ENCODE measurements at places on chromosomes 16 and 17.

GRCh38 chr16:81899601-81900000, 111.7 kb downstream of the SDR42E1 start:
- DNase-seq = no peak

DNA sequence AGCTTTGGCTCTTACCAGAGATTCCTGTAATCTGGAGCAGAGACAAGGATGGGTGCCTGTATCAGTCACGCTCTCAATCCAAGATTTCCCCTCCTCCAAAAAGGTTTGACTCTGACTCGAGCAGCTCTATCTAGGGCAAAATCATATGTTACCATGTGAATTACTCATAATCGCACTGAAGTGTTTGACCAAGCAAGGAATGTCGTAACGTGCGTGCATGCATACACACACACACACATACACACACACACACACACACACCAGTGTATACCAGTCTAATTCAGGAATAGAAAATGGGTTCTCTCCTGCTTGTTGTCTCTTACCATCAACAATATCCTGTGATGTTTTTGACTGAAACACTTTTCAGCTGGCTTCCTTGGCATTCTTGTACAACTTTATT, 835.1 kb downstream of the KCNJ2 start:
- DNase-seq = no peak

DNA sequence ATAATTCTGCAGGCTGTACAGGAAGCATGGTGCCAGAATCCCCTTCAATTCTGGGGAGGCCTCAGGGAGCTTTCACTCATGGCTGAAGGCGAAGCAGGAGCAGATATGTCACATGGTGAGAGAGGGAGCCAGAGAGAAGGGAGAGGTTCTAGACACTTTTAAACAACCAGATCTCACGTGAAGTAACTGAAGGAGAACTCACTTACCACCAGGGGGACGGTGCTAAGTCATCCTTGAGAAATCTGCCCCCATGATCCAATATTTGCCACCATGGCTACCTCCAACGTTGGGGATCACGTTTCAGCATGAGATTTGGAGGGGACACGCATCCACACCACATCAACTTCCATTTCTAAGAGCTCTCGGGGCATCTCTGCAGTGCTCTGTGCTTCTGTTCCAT, 37.4 kb upstream of the GNA13 start:
- DNase-seq = no peak

- peak; percentile 88 for DNase-seq
These were observed 489 bp upstream of the NFATC3 start for GRCh38 chr16:68084504-68085258.

GRCh38 chr17:42937712-42938596, 26.3 kb downstream of the AARSD1 start:
- DNase-seq = peak; percentile 28

DNA sequence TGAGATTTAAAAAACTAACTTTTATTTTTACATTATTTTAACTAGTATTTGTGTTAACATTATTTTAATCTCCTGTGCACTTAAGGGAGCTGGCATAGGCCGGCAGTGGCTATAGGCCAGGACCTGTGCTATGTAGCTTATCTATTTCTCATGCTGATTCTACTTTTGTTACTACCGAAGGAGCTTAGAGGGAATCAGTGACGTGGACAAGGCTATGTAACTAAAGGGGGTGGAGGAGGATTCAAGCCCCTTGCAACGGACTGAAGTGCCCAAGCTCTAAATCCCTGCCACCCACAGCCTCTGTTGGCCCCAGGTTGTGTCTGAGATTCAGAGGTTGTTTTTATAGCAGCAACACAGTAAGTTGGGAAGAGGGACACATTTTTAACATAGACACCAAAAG, 356.4 kb downstream of the WWOX start:
- no peak for DNase-seq

GRCh38 chr16:83743241-83743640, 64.5 kb upstream of the HSBP1 start:
- DNase-seq = no peak

GRCh38 chr16:9449597-9449996, 358.2 kb downstream of the HAPSTR1 start:
- DNase-seq = no peak

DNA sequence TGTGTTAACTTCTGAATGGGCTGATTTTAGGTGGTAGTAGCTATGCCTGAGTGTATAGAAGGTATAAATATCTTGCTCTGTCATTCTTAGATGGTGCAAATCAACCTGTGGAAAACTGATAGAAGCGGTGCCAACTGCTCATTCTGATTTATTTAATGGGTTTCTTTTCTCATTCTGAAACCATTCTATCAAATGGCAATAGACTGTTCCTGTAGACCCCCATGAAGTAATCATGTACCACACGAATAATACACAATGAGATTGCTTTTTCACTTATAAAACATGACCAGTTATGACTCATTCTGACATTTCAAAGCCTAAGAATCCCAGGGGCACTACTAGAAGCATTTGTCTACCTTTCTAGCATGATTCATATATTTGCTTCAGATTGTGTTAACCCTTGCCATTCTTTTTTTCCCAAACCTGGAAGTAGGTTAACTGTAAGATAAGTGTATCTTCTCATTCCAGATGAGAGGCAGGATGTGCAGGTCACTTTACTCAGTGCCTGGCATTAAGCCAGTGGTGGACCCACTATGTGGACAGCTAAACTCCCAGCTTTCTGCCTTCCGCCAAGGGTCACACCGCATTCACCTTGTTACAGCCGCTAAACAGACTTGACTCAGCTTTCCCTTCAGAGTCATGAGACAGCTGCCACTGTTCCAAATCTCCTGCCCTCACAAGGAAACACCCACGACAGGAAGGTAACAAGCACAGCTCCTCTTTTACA, 16.4 kb upstream of the SLC16A11 start:
- DNase-seq = no peak

DNA sequence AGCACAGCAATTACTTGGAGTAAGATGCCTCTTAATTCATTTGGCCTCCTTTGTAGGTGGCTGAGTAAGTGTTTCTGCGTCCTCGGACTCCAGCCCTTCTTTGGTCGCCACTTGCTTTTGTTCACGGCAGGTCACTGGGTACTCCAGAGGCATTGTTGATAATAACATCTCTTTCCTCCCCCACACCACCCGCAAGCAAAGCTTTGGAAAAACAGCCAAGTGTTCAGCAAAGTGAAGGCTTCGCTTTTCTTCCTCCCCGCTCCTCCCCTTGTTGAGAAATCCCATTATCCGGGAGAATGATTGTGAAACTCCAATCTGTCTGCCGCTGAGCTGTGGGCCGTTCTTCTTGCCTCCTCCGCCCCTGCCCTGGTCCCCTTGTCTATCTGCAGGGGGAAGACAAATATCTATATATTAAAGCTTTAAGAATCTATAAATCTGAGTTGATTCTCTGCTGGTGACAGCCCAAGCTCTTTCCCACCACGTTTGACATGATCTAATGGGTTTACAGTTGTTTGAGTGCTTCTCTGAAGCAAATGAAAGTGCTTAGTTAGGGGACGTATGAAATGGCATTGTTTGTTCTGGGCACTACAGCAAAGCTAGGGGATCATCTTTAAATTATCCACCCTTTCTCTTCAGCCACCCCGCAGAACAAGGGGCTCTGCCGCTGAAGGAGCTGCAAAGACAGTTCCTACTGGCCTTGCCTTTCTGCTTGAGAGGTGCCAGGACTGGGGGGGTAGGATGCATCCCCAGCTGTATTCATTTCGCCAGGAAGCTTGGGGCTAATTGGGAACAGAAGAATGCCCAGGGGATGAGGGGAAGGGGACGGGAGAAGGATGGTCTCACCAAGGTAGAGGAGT, 167.1 kb downstream of the CCDC182 start:
- peak; percentile 44 for DNase-seq

DNA sequence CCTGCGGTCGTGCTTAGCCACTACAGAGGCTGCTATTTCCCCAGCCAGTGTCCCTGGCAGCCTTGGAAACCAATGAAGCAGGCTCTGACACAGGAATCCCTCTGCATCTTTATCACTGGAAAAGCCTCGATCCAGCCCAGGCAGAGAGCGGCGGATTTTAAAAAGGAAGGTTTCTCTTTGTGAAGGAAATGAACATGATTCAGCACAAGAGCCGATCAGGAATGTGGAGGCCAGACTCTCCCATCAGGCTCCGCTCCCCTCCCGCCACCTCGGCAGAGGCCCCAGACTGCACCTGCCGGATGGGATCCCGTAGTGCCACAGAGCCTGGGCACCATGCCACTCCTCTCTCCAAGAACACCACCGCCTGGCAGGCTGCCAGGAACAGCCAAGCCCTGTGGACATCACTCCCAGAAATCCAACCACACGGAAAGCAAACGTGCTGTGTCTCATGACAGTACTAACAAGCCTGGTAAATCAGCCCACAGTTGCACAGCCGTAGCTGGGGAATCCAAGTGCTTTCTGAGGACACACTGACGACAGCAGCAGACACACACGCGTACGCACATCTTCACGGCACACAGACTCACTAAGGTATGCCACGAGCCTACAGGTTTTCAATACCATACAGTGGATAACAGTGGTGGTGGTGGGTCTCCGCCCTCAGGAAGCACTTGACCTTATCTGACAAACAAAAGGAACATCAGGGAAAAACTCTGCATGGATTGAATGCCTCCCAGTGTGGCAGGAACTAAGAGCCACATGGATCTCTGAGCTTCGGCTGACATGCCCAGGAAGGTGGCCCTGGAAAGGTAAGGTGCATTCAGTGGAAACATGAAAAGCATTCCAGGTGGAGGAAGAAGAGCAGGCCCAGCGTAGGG, 5.4 kb downstream of the LRRC75A start:
- DNase-seq = peak; percentile 87

GRCh38 chr17:10144982-10145381, 53.4 kb downstream of the GAS7 start:
- no peak for DNase-seq

DNA sequence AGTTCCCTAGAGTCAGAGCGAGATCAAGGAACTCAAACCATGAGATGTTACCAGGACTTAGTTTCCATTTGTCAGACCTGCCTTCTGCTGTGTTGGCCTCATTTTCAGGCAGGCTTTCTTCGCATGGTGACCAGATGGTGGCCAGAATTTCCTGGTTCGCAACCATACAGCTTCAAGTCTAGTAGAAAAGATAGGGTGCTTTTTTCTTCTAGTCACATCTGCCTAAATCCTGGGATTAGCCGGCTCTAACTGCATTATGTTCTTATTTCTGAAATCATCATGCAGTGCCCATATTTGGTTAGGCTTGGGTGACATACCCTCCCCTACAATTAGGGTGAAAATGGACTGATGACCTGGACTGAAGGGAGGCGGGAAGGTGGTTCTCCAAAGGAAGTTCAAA, 131.5 kb downstream of the SHISA9 start:
- no peak for DNase-seq

DNA sequence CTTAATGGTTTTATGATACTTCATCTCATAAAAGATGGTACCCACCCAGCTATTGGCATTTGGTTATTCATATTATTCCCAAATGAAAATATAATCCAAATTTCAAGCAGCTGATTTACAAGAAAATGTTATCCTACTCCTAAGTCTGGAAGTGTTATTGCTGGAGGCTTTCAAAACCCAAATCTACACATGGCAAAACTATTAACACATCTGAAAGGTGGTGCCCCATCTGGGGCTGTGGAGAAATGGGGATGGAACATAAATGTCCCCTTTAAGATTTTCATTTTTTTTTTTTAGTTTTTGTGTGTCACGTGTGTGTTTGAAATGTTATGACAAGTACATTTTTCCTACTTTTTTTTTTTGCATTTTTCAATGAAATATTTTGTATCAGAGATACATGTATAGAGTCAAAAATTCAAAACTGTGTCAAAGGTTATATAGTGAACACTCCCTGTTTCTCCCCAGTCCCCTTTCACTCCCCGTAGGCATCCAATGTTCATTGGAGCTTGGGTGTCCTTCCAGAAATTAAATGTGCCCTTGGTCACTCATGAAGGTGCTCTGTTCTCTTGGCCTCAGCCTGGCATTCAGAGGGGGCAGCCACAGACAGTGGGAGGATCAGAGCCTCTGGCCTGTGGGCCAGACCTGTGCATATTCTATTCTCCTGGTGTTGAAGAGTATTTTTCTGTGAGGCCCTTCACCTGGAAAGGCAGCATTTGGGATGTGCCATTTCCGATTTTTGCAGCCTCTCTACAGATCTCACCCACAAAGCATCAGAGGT, 79.1 kb downstream of the CLEC16A start:
- DNase-seq = no peak

- peak; percentile 53 for DNase-seq
These were observed 54.5 kb downstream of the NDE1 start for GRCh38 chr16:15704545-15704987.

GRCh38 chr17:73929860-73930430, 273.5 kb upstream of the RPL38 start:
- no peak for DNase-seq

GRCh38 chr16:11029948-11030347, 85.6 kb downstream of the CLEC16A start:
- DNase-seq = no peak

DNA sequence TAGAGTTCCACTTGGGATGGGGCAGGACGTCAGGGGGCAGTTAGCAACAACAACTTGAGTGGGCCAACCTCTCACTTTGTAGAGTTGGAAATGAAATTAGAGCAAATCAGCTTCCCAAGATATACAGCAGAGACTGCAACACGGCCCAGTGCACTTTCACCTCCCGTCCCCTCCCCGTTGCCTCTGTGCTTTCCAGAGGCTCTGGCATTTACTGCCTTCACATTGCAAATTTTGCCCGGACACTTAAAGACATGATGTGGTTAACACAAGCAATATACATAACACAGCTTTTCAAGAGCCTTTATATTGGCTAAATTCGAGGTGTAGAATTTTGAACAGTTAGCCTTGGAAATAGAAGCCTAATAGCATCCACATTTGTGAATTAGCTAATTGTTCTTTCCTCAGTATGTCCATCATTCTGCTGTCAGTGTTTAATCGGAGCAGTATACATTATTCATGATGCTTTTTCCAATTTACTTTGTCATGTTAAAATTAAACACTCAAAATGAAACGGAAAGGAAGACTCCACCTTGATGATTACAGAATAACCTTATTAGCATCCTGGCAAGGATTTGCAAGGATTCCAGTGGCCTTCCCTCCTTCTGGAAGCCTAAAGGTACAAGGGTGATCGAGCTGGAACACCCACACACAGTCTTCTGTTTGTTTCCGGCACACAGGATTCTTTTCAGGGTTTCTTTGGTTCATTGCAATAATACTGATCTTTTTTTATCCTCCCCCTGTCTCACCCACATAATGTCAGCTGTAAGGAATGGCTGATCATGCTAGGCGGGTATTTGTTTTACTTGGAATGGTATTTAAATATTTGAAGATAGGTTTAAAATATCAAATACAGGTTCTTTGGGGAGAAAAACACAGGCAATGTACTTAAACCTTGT, 190.9 kb upstream of the CACNG5 start:
- no peak for DNase-seq

GRCh38 chr16:86277221-86277620, 233.1 kb upstream of the FOXF1 start:
- no peak for DNase-seq
